OCI-LY7 (cell line): ENCODE measurements at places on chromosomes 5 and 9. TPM values are rescaled to one million over a fixed set of nuclear protein-coding genes. Genes with fewer than 3 reads are reported as not detected.

CTNND2 gene
- total RNA-seq: not detected in 2 replicates

DNA sequence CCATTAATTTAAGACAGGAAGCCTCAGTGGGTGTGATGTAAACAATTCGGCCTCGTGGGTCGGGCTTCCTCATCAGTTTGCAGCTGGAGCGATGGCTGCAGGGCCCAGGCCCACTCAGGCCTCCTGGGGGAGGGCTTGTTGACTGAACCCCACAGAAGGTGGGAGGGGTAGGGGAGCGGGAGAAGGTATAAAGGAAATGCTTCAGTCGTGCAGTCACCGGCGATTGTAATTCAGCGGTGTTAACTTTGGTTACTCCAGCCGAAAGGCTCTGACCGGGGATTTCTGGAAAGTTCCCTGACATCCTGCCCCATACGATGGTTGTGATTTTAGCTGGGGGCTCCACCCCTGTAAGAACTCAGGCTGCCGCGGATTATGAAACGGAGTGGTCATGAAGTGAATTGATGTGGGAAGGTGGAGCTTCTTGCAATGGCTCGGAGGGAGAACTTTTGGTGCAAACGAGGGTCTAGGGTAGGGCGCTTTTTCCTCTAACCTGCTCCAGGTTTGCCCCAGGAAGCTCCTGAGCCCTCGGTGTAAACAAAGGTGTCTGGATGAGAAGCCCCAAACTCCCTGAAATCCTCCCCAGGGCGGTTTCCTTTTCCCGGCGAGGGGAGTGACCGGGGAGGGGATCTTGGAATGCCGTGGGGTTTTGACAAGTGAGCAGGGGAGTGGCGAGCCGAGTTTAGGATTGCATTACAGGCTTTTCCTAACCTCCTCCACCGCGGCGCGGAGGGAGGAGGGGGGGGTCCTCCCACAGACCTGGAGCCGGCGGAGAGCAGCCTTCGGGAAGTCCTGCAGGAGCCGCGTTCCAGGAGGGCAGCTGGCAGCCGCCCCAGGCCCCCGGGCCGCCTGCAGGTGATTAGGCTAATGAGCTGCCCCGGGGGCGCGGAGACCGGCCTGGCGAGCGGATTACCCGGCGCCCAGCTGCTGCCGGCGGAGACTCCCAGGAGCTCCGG is 215.5 kb downstream of the PDZD2 start:
- DNase-seq: no peak

- no peak for DNase-seq
Measured at GRCh38 chr9:32716955-32717543, 66.3 kb upstream of the TMEM215 start.

DNA sequence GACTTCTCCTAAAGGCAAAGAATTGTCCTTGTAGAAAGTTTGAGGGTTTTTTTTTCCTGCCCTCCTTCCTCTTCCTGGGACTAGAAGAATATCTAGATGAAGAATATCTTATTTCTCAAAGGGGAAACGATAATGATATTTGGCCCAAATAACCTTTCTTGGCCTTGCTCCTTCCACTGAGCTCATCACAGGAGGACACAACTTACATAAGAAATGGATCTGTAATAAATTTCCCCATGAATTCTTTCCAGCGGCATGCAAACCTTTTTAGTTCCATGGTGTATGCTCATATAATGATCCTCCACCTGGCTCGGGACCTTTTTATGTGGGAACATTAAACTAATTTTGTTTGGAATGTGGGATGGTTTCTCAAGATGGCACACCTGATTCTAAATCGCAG is 304.4 kb downstream of the DMRT2 start:
- no peak for DNase-seq

GRCh38 chr5:148290271-148291195 is 21.7 kb upstream of the SPINK7 start:
- peak; percentile 12 for DNase-seq

DNA sequence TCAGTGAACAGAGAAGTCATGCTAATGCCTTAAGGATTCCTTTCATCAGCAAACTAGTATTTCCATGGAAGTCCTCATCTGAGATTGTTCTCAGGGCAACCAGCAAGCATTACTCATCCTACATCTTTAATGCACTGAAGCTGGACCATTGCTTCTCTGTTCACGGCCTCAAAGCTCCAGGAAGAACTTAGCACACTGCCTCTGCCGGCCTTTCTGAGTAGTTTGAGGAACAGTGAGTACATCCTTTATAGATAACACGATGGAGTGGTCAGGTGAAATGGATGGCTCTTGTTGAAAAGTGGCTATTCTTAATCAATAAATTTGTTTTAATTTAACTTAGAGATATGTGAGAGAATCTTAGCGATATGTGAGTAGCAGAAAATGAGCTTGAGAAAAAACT is 35.8 kb downstream of the MEGF10 start:
- no peak for DNase-seq

DNA sequence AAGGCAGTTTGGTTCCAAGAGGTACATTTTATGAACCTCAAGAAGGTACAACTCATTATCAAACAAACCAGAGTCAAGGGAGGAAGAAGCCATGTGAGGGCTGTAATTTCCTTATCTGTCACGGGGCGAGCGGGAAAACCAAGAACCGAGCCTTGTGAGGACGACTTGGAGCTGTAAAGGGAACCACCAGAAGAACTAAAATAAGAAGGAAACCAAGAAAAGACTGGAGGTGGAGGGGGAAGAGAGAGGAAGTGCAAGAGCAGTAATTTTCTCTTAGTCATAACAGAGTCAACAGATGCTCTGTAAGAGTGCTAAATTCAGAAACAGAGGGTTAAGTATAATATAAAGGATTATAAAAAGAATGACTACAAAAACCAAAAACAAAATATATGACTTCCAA is 127.1 kb downstream of the DIRAS2 start:
- DNase-seq: no peak
